ENCODE measurements at places on chromosomes 12 and 14. TPM values are rescaled to one million over a fixed set of nuclear protein-coding genes. Genes with fewer than 3 reads are reported as not detected.

- H3K4me3 ChIP-seq: no peak overlapping the region
- no peak for DNase-seq
- no peaks in the 10 kb centered on the region for H3K4me1 ChIP-seq
- peaks cover 15% of the 10 kb centered on the region for H3K36me3 ChIP-seq
- H3K27ac ChIP-seq: no peak overlapping the region
- no peaks in the 10 kb centered on the region for H3K27me3 ChIP-seq
Observed at GRCh38 chr12:4589941-4590340, 27.9 kb downstream of the DYRK4 start.

DNA sequence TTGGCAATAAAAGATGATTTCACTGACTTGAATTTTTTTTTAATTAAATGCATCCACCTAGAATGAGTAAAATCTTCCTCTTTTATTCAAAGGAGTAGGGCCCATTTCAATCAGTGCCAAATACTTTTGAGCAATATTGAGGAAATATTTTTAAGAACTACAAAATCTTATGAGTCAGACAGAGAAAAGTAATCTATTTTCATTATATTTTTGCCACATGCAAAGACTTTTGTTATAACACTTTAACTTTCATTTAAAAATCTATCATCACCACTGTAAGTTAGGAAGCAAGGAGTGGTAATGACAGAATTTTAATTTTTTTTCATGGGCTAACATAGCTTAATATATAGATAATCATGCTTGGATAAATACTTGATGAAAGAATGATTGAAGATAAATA is 345.2 kb upstream of the KITLG start:
- no peak overlapping the region for H3K4me3 ChIP-seq
- H3K27ac ChIP-seq: no peak overlapping the region
- H3K36me3 ChIP-seq: no peaks in the 10 kb centered on the region
- no peaks in the 10 kb centered on the region for H3K27me3 ChIP-seq

DNA sequence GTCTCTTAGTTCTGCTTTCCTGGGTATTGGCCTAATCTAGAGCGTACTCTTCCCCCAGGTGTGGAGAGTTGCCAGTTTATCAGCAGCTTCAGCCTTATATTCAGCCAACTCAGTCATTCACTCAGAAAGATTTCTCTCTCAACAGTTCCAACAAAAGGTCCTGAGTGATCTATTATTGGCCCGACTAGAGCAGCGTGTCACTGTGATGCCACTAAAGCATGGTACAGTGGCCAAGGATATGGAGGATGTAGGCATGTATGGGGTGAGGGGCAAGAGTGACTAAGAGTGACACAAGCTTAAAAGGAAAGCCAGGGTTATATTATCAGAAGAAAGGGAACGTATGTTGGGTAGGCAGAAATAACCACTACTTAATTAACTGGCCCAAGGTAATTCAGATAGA is 4.8 kb downstream of the NOPCHAP1 start:
- H3K27me3 ChIP-seq: no peaks in the 10 kb centered on the region
- DNase-seq: no peak
- no peak overlapping the region for H3K27ac ChIP-seq
- peaks cover 18% of the 10 kb centered on the region for H3K4me1 ChIP-seq

DNA sequence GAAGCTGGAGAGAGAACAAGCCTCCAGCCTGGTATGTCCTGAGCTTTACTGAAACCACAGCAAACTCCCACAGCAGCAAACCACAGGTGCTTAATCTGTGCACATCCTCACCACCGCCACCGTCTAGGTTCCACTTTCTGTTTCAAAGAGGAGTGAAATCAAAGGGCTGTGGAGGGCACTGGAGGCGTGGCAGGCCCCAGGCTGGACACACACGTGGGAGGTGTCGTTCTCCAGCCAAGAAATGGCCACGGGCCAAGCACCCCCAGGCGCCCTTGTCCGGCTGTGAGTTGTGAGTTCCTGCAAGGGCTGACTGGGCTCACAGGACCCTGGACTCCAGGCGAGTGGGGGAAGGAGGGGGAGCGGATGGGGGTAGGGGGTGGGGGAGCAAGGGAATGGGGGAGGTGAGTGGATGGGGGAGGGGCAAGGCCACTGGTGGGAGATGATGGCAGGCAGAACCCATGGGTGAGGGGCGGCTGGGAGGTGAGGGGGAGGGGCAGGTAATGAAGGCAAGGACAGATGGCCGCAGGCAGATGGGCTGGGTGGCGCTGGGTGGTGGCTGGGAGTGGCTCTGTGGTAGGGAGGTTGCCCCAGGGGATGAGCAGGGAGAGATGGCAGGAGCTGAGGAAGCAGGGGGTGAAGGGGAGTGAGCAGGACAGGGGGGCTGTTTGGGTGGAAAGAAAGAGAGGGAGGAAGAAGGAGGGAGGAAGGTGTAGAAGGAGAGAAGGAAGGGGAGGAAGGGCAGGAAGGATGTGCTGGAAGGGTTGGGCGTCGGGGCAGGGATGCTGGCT is 86.7 kb downstream of the NCOR2 start:
- peaks cover 68% of the 10 kb centered on the region for H3K36me3 ChIP-seq
- peaks cover 67% of the 10 kb centered on the region for H3K4me1 ChIP-seq
- no peak for DNase-seq

Gene DTX1
- total RNA-seq: 75.3 TPM

Gene KRT77
- not detected for total RNA-seq

Gene PITPNM2
- 13.7 TPM for total RNA-seq

Data from activated B cell treated with CpG ODN at 0.5 μM for 24 hours (primary cell).